CD8-positive, alpha-beta memory T cell (primary cell): ENCODE measurements at places on chromosomes 4 and X. TPM values are rescaled to one million over a fixed set of nuclear protein-coding genes. Genes with fewer than 3 reads are reported as not detected.

Gene NPY2R
- not detected for polyA plus RNA-seq

DNA sequence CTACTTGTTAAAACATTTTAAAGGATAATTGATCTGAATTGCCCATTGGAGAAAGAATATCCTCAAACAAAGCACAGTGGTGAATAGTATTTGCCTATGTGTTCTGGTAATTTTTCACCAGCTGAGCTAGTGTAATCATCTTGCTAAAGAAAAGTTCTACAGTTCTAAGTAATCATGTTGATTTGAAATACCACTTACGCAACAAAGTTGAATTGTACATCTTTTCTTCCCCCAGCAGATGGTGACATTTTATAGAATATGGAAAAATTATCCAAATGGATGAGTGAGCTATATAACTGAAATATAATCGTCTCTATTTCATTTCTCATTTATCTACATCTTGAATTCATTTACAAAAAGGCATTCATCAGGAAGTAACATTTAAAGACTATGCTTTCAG, 9.7 kb upstream of the ZNF674 start:
- no peak overlapping the region for H3K27ac ChIP-seq
- no peaks in the 10 kb centered on the region for H3K36me3 ChIP-seq
- H3K27me3 ChIP-seq, result no peaks in the 10 kb centered on the region
- no peaks in the 10 kb centered on the region for H3K4me1 ChIP-seq
- DNase-seq, result no peak

DNA sequence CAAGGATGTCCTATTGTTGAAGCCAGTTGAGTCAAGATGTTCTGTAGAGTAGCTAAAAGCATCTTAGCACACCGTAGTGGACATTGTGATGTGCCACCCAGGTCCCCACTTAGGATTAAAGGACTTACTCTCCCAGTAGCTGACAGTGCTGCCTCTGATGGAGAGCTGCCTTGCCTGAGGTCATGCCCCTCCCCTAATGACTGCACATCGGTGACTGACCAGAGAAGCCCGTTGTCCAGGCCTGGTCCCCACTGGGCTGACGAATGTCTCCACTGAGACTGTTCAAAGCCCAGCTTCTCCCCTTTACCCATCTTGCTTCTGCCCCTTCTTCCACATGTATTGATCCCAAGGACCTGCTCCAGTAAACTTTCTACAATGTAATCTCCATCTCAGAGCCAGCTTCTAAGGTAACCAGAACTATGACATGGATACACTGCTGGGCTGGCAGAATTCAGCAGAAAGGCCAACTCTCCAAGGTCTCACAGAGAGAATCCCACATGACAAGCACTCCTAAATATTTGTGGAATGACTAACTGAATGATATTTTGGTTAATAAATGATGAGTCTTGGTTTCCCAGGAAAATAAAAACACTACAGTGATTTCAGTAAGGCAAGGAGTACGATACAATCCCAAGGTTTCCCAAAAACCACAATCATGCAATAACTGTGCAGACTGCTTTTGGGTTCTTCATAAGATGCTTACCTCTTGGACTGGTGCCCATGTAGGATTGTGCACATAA, 82.4 kb upstream of the TMEM150C start:
- DNase-seq, result no peak
- H3K27me3 ChIP-seq, result no peaks in the 10 kb centered on the region
- no peaks in the 10 kb centered on the region for H3K4me1 ChIP-seq

Gene SRPX
- polyA plus RNA-seq, result 0.18 TPM

GRCh38 chrX:135688137-135688536, 25.3 kb upstream of the CT45A1 start:
- no peak overlapping the region for H3K4me3 ChIP-seq
- H3K36me3 ChIP-seq, result no peaks in the 10 kb centered on the region
- no peak for DNase-seq
- H3K27ac ChIP-seq, result no peak overlapping the region
- H3K27me3 ChIP-seq, result no peaks in the 10 kb centered on the region
- no peaks in the 10 kb centered on the region for H3K4me1 ChIP-seq

- no peaks in the 10 kb centered on the region for H3K36me3 ChIP-seq
- H3K27ac ChIP-seq, result no peak overlapping the region
- no peak overlapping the region for H3K4me3 ChIP-seq
- DNase-seq, result no peak
Measured at GRCh38 chr4:3389233-3390215, 52.2 kb upstream of the HGFAC start.

GRCh38 chr4:145527773-145528172, 46.1 kb downstream of the SMAD1 start:
- no peak overlapping the region for H3K4me3 ChIP-seq
- no peak for DNase-seq
- H3K27me3 ChIP-seq, result no peaks in the 10 kb centered on the region
- no peak overlapping the region for H3K27ac ChIP-seq
- no peaks in the 10 kb centered on the region for H3K4me1 ChIP-seq

DNA sequence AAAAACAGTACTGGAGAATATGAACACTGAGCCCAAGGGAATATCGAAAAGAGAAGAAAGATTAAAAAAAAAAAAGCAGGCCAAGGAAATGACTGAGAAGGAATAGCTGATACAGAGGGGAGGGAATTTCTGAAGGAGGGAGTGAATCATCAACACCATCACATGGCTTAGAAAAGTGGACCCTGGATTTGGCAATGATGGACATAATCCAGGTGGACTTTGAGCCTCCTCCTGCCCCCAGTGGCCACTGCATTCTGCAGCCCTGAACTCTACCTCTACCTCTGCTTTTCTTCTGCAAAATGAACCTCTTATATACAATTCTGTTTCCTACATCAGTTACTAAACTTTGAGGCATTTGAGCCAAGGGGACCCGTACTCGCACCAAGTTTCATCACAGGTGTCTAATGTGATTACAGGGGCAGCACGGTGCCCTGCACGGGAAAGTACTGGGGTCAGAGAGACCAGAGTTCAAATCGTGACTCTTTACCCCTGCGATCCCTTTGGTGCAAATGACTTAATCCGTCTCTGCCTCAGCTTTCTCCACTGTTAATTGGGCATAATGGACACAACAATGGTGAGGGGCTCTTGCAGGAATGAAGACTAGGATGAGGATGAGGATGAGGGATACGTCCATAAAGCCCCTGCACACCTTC, 1.1 kb downstream of the OCIAD2 start:
- peaks cover 14% of the 10 kb centered on the region for H3K36me3 ChIP-seq
- no peak overlapping the region for H3K27ac ChIP-seq
- H3K27me3 ChIP-seq, result no peaks in the 10 kb centered on the region
- peaks cover 49% of the 10 kb centered on the region for H3K4me1 ChIP-seq

- peak overlapping the region; percentile 68 for H3K27ac ChIP-seq
- H3K4me3 ChIP-seq, result peak overlapping the region; percentile 47
- H3K27me3 ChIP-seq, result no peaks in the 10 kb centered on the region
- H3K36me3 ChIP-seq, result no peaks in the 10 kb centered on the region
- peaks cover 21% of the 10 kb centered on the region for H3K4me1 ChIP-seq
Measured at GRCh38 chrX:76148753-76149152, 24.1 kb upstream of the PBDC1 start.

DNA sequence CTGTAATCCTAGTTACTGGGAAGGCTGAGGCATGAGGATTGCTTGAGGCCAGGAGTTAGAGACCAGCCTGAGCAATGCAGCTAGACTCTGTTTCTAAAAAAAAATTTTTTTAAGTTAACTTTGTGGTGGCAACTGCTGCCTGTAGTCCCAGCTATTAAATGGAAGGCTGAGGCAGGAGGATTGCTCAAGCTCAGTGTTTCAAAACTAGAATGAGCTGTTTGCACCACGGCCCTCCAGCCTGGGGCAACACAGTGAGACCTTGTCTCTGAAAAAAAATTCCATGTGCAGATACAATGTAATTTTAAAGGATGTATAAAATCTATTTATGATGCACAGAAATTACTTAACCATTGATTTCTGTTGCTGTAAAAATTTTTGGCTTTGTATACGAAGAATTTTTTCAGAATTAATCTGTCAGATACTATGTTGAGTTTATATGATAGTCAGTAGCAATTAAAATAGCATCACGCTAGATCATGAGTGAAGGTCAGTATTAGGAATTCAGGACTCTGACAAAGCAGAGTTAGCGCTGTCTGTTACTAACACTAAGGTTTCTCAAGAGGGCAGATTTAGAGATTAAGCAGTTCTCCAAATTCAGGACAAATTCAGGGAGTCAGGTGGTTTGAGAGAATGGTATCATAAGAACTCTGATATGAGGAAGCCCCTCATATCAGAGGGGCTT, 8.3 kb upstream of the AGA start:
- no peaks in the 10 kb centered on the region for H3K4me1 ChIP-seq
- no peak overlapping the region for H3K27ac ChIP-seq
- no peaks in the 10 kb centered on the region for H3K27me3 ChIP-seq
- H3K36me3 ChIP-seq, result no peaks in the 10 kb centered on the region
- DNase-seq, result no peak

Gene USP51
- 0.14 TPM for polyA plus RNA-seq

DNA sequence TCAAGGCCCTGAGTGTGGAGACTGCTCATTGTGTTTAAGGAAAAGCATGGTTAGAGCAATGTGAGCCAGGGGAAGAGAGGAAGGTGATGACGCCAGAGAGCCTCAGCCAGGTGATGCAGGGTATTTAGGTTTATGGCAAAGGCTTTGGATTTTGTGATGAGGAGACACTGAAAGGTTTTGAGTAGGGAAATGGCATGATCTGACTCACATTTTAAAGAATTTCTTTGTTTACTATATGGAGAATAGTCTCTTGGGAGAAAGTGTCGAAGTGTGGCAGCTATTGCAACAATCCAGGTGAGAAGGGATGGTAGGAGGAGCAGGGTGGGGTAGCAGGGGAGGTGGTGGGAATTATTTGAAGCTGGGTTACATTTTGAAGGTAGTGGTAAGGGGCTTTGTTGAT, 293.4 kb upstream of the IGFBP7 start:
- no peak overlapping the region for H3K4me3 ChIP-seq
- DNase-seq, result no peak
- H3K4me1 ChIP-seq, result no peaks in the 10 kb centered on the region
- H3K36me3 ChIP-seq, result no peaks in the 10 kb centered on the region

Gene SLAIN2
- polyA plus RNA-seq, result 26.4 TPM

Gene CD99
- polyA plus RNA-seq, result 548 TPM

GRCh38 chr4:180280726-180281297, 1962.4 kb upstream of the TENM3 start:
- H3K4me1 ChIP-seq, result no peaks in the 10 kb centered on the region
- H3K36me3 ChIP-seq, result no peaks in the 10 kb centered on the region
- no peaks in the 10 kb centered on the region for H3K27me3 ChIP-seq
- no peak for DNase-seq
- no peak overlapping the region for H3K4me3 ChIP-seq

DNA sequence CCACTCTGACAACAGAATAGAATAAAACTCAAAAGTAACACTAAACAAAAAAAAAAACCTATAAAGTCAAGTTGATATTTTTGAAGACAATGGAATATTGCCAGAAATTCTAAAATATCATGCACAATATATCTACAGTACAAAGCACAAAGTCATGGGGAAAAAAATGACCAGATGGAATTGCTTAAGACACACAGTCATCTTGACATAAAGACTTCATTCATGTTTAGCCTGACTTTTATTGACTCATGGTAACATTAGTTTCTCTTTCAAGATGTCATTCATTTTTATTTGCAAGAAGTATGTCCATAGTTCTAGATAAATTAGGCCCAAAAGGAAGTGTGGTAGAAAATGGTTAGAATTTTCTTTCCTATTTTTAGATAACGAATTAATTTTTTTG, 259.1 kb downstream of the CAMK2D start:
- H3K36me3 ChIP-seq, result peaks cover 3% of the 10 kb centered on the region
- no peak overlapping the region for H3K27ac ChIP-seq
- no peak overlapping the region for H3K4me3 ChIP-seq
- no peaks in the 10 kb centered on the region for H3K4me1 ChIP-seq

DNA sequence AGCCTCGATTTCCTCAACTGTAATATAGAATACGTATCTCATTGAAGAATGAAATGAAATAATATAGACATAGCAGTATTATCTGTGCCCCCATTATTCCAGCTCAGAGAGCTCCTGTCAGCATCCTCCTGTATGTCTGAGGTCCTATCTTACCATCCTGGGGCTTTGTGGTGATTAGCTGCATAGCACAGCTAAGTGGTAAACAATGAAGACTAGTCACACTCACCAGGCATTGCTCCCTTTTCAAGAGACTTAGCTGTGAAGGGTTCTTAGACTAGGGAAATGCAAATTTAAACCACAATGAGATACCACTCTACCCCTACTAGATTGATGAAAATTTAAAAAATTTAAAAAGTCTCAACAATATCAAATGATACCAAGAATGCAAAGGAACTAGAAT, 172.9 kb downstream of the SLC39A8 start:
- H3K4me1 ChIP-seq, result no peaks in the 10 kb centered on the region
- no peaks in the 10 kb centered on the region for H3K36me3 ChIP-seq
- no peak overlapping the region for H3K27ac ChIP-seq
- DNase-seq, result no peak

DNA sequence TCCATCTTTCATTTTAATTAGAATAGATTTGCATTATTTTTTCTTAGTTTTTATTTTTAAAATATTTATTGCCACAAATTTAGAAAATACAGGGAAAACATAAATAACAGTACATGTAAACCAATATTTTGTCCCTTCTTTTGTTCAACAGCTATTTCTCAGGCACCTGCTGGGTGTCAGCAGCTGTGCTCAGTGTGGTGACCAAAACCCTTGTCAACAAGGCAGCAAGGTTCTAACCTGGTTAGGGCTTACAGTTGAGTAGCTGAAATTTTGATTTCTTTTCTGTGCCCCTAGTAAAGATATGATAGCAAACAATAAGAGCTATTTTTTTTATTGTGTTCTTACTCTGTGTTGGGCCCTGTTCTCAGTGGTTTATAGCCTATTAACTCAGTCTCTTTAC, 128.1 kb downstream of the PTTG2 start:
- no peak overlapping the region for H3K4me3 ChIP-seq
- no peaks in the 10 kb centered on the region for H3K36me3 ChIP-seq
- H3K27ac ChIP-seq, result no peak overlapping the region
- no peak for DNase-seq
- H3K27me3 ChIP-seq, result no peaks in the 10 kb centered on the region
- no peaks in the 10 kb centered on the region for H3K4me1 ChIP-seq

GRCh38 chr4:52704133-52704532, 45.0 kb upstream of the USP46 start:
- no peak overlapping the region for H3K4me3 ChIP-seq
- no peaks in the 10 kb centered on the region for H3K4me1 ChIP-seq
- H3K27ac ChIP-seq, result no peak overlapping the region
- H3K27me3 ChIP-seq, result no peaks in the 10 kb centered on the region

DNA sequence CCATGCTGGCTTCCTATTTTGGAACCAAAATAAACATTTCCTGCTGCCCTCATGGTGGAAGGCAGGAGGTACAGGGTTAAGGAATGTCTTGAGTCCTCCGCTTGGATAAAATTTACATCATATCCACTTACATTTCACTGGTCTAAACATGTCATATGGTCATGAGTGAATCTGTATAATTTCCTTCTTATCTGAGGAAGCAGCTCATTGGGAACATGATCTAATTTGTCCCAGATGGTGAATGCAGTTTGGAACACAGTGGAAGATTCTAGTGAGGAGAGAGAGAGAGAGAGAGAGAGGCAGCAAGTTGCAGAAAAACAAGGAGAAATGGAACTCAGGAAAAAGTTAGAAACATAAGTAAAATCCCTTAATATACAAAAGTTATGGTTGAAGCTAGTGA, 46.8 kb downstream of the MXRA5 start:
- no peak overlapping the region for H3K27ac ChIP-seq
- no peak for DNase-seq
- no peaks in the 10 kb centered on the region for H3K36me3 ChIP-seq
- no peak overlapping the region for H3K4me3 ChIP-seq
- no peaks in the 10 kb centered on the region for H3K4me1 ChIP-seq
- no peaks in the 10 kb centered on the region for H3K27me3 ChIP-seq

- DNase-seq, result no peak
- H3K4me1 ChIP-seq, result no peaks in the 10 kb centered on the region
- H3K27me3 ChIP-seq, result no peaks in the 10 kb centered on the region
- no peak overlapping the region for H3K27ac ChIP-seq
- H3K4me3 ChIP-seq, result no peak overlapping the region
- H3K36me3 ChIP-seq, result no peaks in the 10 kb centered on the region
Measured at GRCh38 chr4:69070590-69070989, 25.7 kb upstream of the UGT2B7 start.
